Stimulated activated CD4-positive, alpha-beta T cell treated with anti-CD3 and anti-CD28 coated beads, Interleukin-1b, Interleukin-23, amount 100 ng/mL, for 4 hours (primary cell): ENCODE measurements at places on chromosomes 11 and 22.

- no peak for DNase-seq
Observed at GRCh38 chr11:46856605-46857343, 10.7 kb upstream of the CKAP5 start.

DNA sequence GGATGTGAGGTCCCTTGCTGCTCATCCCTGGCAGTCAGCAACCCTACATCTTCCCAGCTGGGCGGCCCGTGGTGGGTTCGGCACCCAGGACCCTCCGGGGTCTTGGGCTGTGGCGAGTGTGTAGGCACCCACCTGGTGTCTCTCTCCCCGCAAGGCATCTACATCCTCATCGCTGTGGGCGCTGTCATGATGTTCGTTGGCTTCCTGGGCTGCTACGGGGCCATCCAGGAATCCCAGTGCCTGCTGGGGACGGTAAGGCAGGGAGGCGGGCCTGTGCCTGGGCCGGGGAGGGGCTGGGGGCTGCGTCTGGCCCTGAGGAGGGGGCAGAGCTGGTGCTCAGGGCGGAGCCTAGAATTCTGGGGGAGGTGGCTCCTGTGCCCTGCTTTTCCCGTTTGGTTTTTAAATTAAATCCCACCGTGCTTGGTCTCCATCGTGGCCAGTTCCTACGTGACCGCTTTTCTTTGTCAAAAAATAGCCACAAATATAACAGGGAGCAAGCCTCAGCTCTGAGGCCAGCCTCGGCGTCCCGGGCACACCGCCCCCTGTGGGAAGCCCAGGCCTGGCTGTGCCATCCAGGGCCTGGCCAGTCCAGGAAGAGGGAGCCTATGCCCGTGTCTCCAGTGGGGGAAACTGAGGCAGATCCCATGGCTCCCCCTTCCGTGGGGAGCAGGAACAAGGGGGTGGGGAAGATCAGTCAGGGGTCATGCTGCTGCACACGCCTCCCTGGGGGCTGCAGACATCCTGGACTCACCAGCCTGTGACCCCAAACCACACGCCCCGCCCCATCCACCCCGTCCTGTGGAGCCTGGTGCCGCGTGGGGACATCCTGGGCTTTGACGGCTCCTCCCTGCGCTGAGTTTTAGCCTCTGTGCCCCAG lies 6.4 kb upstream of the TSSC4 start:
- DNase-seq: no peak

DNA sequence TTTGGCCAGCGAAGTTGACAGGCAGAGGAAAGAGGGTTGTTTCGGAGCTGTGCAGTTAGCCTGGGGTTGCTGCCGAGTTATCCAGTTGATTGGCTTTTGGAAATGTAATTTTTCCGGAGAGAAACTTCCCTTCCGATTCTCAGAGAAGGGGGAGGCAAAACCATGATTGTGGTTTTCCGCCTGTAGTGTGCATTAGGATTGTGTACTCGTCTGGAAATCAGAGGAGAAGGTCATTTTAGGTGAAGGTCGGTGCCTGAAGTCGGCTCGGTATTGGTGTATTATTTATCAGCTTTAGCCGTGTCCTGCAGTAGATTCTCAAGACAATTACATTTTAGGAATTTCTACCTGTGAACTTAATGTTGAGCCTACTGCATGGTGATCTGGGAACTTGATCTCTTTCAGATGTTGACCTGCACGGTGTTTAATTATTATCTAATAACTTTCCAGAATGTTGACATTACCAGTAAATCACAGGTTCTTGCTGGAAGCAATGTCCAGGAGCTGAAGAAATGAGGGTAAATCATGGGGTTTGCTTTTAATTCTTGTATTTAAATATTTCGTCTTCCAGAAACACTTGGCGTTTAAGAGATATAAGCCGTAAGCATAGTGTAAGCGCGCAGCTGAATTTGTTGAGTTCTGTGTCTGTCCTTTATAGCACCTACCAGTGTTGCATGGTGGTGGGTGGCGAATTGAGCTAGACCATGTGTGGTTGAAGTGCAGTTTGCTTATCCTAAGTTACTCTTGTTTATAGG lies 1.3 kb downstream of the ARHGEF12 start:
- DNase-seq: no peak

DNA sequence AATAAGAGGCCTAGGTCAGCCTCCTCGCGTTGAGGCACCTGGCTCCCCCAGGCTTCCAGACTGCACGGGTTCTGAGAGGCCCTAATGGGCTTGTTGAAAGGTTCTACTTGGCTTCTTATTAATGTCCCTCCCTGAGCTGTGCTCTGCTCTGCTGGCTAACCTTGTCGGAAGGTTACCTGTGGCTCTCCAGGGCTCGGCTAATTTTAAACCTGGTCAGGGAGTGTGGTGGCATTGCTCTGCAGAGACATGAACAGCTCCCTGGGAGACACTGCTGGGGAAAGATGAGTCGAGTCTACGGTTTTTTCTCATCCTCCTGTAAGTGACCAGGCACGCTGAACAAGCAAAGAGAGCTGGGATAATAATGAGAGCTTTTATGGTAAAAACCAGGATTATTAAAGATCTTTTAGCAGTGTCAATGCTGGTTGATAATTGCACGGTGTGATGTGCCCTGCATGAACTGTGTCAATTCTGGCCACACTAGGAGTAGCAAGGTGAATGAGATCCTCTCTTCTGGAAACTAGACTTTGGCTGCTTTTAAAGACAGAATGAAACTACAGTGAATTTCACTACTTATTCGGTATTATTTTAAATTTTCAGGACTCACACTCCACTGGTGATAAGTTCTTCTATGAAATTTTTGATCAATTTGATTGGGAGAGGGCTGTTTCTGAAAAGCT lies 70.7 kb downstream of the TEAD1 start:
- DNase-seq: no peak

DNA sequence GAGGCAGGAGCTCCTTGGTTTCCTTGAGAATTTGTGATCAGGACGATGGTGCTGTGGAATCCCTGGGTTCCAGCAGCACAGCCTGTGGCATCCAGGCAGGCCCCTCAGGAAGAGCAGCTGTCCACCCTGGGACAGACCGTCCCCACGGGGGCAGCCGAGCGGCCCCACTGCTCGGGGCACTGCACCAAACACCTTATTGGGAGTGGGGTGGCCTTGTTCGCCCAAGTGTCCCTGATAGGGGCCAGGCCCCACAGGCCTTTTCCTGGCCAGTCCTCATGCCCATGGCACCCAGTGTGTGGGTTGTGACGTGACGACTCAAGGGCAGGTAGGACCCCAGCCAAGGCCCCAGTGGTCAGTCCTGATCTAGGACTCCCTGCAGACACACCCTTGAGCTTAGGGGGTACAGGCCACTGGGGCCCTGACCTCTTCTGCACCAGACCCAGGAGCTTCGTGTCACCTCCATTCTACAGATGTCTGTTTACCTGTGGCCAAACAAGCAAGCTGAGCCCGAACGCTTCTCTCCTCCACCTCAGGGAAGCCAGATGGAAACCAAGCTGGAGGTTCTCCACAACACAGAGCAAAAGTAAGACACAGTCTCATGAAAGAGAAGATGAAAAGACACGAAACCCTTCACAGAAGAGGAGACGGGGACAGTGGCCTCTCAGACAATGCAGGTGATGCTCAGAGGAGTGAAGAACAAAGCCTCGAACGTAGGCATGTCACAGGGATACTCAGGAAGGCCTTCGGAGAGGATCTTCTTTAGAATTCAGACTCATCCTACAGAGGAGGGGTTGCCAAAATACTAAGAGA lies 1.6 kb upstream of the BRD1 start:
- no peak for DNase-seq

- DNase-seq: no peak
Observed at GRCh38 chr11:134466610-134467567, 54.8 kb upstream of the B3GAT1 start.

DNA sequence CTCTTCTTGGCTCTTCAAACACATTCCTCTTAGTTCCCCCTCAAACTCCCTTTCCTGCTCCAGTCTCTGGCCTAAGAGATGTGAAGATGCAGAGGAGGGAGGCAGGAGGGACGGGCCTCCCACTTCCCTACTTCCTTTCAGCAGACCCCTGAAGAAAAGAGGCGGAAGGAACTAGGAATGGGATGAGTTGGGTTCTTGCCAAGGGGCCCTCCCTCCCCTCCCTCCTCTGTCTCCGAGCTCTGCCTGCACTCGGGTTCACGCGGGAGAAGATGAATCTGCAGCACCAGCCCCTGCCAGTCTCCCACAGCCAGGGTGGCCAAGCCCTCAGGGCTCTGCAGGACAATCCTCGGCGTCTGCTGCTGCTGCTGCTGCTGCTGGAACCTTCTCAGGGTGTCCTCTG lies 24.3 kb upstream of the PKNOX2 start:
- DNase-seq: no peak

- no peak for DNase-seq
Observed at GRCh38 chr11:44198146-44198724, 102.8 kb downstream of the EXT2 start.

GRCh38 chr22:21760640-21761039 lies 25.0 kb upstream of the YPEL1 start:
- DNase-seq: no peak

DNA sequence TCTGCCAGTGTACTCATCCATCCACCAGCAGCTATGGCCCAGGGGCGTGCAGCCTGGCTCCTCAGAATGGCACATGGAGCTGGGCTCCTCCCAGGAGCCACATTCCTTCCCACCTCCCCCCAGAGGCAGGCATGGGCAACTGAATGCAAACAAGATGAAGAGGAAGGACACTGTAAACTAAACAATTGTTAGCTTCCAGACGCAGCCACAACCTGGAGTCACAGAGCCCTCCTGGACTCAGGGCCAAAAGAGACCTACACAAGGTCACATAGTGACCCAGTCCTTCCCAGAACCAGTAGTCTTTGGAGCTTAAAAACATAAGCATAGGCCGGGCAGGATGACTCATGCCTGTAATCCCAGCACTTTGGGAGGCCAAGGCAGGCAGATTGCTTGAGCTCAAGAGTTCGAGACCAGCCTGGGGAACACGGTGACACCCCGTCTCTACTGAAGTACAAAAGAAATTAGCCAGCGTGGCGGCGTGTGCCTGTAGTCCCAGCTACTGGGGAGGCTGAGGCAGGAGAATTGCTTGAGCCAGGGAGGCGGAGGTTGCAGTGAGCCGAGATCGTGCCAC lies 30.7 kb upstream of the CLDN5 start:
- DNase-seq: no peak

- DNase-seq: no peak
Observed at GRCh38 chr11:32069361-32070058, 21.4 kb upstream of the RCN1 start.

GRCh38 chr22:37802310-37803194 lies 5.2 kb upstream of the GCAT start:
- DNase-seq: no peak

- DNase-seq: no peak
Observed at GRCh38 chr11:78031629-78032028, 8.6 kb upstream of the KCTD14 start.

- DNase-seq: no peak
Observed at GRCh38 chr11:8733852-8734251, 51.3 kb downstream of the RPL27A start.

DNA sequence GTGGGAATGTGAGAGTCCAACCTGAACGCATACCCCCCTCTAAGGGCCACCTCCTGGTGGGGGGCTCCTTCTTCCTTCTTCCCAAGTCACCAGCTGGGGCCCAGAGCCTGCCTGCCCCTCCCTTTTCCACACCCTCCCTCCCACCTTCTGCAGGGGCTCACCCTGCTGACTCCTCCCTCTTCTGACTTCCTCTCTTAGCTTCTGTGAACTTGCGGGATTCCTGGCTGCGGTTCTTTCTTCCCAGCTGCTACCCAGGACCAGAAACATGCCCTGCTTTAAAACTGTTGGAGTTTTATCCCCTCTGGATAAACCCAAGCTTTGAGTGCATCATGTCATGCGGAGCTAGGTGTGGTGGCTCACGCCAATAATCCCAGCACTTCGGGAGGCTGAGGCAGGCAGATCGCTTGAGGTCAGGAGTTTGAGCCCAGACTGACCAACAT lies 10.2 kb downstream of the LRRC74B start:
- no peak for DNase-seq

- DNase-seq: no peak
Observed at GRCh38 chr11:119809346-119809745, 80.3 kb upstream of the NECTIN1 start.

GRCh38 chr11:46333394-46333947 lies 13.8 kb upstream of the DGKZ start:
- no peak for DNase-seq

DNA sequence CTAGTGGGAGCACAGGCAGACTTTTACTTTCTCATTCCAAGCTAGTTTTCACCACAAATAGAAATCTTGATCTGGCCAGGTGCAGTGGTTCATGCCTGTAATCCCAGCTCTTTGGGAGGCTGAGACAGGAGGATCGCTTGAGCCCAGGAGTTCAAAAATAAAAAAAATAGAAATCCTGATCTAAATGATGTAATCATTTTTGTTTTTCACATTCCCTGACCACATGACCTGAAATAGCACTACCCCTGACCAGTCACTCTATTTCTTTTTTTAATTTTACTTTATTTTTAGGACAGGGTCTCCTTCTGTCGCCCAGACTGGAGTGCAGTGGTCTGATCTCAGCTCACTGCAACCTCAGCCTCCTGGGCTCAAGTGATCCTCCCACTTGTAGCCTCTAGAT lies 2.3 kb upstream of the TCN2 start:
- DNase-seq: no peak

- DNase-seq: no peak
Observed at GRCh38 chr11:112042961-112043304, 17.7 kb downstream of the DLAT start.

DNA sequence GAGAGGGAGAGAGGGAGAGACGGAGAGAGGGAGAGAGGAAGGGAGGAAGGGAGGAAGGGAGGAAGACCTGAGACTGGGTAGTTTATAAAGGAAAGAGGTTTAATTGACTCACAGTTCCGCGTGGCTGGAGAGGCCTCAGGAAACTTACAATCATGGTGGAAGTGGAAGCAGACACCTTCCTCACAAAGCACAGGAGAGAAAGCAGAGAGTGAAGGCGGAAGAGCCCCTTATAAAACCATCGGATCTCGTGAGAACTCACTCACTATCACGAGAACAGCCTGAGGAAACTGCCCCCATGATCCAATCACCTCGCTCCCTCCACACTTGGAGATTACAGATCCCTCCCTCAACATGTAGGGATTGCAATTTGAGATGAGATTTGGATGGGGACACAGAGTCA lies 12.2 kb upstream of the CARS1 start:
- DNase-seq: no peak

- DNase-seq: no peak
Observed at GRCh38 chr11:36540998-36541397, 26.8 kb upstream of the RAG1 start.

- no peak for DNase-seq
Observed at GRCh38 chr11:120293038-120293800, 31.9 kb upstream of the TLCD5 start.

DNA sequence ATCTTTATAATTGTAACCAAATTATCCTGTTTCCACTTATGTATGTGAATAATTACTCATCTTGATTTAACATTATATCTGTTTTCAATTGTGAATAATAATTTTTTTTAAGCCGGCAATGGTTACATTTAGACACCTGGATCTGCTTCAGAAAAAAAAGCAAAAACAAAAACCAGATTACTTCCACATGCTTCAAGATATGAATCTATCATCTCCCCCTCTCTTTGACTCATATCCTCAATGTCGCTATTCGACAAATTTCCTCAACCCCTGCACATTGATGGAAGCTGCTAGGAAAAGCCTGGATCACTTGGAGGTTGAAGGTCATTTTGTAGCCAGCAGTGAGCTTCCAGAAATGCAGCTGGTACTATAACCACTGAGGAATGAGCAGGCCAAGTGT lies 42.7 kb downstream of the SLC1A2 start:
- no peak for DNase-seq
